T-helper 17 cell (primary cell): ENCODE measurements at places on chromosomes 7 and 10.

DNA sequence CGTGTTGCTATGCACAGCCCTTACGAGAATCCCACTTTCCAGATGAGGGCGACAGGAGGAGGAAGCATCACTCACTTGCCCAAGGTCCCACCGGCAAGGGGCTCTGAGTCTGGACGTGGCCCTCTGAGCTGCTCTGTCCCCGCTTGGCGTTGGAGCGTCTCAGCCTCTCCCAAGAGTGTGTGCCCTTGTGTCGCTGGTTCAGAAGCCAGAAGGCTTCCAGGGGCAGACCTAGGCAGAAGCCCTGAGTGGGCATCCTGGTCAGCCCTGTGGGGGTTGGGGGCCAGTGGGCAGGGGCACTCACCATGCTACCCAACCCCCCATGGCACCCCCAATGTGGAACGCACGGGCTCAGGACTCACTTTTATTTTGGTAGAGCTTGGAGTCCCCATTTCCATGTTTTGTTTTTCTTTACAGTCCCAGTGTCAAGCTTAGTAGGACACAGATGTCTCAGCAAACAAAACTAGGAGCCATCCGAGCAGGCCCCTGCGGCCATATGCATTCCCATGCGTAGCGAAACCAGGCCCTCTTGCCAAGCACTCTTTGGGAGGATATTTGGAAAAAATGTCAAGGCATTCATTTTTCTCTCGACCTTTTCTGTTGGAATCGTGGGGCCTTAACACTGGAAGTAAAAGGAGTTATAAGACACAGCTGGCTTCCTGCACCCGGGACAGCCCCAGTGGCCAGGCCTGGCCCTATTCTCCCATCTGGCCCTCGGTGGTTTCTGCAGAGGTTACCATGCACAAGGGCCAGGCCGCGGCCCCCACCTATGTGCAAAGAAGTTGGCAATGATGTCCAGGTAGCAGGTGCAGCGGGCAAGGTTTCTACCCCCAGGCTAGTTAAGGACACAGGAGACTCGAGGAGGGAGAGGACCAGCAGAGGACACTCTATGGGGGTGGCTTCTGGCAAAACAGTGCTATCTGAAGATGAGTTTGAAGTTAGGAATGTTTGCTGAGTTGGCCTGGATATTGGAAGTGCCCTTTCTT is 97.0 kb downstream of the LHPP start:
- no peak for DNase-seq

DNA sequence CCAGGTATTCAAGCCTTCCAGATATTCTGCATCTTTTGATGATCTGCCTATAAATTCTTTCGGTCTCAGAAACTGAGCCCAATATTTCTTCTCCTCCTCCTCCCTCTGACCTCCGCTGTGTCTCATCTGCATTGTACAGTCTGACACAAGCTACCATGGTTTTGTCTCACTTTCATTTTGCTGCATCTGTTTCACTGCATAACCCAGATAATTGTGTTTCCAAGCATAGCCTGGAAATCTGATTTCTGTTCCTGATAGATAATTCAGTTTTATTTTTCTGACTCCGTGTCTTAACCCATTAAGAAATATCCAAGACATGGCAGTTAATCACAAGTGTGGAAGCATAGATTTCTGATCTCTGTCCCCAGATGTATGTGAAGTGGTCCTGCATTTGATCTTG is 374.2 kb upstream of the SEMA3A start:
- DNase-seq: no peak

GRCh38 chr10:85986777-85987176 is 379.8 kb downstream of the GRID1 start:
- DNase-seq: no peak

DNA sequence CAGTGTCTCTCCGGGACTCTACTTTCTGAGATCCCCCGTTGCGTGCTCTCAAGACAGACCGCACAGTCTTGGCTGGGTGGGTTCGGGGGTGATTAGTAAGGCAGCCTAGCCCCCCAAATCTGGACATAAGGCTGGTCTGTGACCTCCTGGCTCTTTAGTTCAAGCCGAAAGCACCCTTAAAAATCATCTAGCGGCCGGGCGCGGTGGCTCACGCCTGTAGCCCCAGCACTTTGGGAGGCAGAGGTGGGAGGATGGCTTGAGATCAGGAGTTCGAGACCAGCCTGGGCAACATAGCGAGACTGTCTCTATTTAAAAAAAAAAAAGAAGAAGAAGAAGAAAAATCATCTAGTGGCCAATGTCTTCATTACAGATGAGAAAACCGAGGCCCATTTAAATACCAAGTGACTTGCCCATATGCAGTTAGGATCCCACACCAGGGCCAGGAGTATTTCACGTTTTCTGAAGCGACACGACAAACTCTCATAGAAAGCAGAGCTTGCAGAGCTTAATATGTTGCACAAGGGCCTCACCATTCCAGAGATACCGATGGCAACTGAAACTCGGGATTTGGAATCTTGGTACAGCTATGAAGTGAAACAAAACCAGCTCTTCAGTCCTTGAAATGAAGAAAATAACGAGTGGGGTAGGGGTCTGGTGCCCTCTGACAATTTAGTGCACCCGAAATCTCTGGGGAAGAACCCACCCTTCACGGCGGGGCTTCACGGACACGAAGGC is 703 bp upstream of the HILPDA start:
- DNase-seq: no peak

GRCh38 chr7:133702960-133703359 is 424.2 kb upstream of the LRGUK start:
- no peak for DNase-seq

GRCh38 chr7:98456866-98457265 is 56.0 kb upstream of the BAIAP2L1 start:
- DNase-seq: no peak

GRCh38 chr7:70694434-70694970 is 437.4 kb upstream of the GALNT17 start:
- peak; percentile 23 for DNase-seq

- no peak for DNase-seq
Measured at GRCh38 chr7:90232430-90232829, 12.5 kb upstream of the CFAP69 start.

DNA sequence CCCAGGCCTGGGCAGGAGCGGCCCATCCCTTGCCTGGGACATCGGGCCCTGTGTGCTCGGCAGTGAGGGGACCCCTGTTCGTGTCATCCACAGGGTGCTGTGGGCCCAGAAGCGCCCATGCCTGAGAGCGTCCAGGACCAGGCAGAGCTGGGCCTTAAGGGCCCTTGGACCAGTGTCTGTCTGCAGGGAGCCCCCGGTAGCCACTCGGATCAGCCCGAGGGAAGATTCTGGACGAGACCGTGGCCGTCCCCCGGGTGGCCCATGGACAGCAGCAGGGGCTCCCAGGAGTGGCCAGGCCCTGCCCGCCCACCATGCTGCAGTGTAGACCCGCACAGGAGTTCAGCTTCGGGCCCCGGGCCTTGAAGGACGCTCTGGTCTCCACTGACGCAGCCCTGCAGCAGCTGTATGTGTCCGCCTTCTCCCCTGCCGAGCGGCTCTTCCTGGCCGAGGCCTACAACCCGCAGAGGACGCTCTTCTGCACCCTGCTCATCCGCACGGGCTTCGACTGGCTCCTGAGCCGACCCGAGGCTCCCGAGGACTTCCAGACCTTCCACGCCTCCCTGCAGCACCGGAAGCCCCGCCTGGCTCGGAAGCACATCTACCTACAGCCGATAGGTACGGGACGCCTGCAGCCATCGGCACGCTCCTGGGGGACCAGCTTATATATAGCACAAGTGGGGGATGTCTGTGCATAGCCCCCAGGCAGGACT is 12.3 kb downstream of the AMZ1 start:
- DNase-seq: no peak

DNA sequence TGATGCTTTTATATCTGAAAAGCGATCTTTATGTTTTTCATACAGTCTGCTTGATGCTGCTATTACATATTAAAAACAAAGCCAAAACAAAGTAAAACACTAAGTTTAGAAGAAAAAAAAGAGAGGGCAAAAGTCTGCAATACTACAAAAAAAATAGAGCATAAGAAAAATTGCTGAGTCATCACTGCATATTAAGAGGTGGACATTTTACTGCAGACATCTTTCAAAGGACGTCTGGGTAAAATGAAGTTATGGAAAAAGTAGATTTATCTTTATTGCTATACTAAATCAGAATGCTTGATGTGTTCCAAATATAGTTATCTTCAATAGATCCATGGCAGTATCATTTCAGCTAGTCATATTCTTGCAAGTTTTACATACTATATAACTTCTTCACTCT is 172.0 kb downstream of the MAGI2 start:
- DNase-seq: no peak

DNA sequence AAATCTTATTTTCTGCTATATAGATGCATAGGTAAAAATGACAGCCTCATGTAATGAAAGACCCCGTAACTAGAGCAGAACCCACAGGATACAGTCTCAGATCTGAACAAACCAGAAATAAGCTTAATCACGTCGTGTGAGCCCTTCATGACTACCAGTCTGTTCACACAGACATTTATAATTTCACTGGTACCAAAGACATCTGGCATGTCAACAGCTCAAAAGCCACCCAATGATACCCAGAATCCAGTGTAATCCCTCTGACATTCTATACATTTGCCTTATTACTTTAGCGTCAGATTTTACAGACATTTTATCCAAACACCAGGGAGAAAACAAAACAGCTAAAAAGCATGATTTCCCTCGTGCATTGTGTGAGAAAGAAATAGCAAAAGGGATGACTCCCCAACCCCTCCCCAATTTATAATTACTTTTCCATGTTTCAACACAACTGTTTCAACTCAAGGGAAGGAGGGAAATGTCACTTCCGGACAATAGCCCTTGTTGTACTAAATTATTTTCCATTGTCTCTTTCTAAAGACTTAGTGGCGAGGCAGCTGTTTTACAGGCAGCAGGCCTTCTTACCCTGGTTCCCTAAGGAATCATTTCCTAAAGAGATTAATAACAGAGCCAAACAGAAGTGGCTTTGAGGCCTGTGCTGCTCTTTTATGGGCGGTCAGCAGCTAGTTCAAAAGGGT is 33.2 kb downstream of the DOCK4 start:
- DNase-seq: no peak

DNA sequence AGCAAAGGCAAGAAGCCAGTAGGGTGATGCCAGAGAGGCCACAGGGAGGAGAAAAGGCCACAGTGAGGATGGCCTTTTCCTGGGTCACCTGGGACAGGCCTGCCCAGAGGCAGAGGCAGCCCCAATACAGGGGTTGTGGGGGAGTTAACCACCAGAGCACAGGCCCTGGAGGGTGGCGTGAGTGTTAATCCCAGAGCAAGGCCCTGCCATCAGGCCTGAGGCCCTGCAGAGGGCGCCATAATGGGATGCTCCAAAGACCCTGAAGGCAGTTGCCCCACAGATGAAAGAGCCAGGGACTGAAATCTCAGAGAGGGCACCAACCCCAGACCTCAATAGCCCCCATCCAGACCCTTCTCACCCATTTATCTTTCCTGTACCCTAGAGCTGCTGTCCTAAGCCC is 23.9 kb downstream of the SLC13A4 start:
- no peak for DNase-seq

GRCh38 chr7:141452911-141453310 is 98.3 kb upstream of the AGK start:
- no peak for DNase-seq

DNA sequence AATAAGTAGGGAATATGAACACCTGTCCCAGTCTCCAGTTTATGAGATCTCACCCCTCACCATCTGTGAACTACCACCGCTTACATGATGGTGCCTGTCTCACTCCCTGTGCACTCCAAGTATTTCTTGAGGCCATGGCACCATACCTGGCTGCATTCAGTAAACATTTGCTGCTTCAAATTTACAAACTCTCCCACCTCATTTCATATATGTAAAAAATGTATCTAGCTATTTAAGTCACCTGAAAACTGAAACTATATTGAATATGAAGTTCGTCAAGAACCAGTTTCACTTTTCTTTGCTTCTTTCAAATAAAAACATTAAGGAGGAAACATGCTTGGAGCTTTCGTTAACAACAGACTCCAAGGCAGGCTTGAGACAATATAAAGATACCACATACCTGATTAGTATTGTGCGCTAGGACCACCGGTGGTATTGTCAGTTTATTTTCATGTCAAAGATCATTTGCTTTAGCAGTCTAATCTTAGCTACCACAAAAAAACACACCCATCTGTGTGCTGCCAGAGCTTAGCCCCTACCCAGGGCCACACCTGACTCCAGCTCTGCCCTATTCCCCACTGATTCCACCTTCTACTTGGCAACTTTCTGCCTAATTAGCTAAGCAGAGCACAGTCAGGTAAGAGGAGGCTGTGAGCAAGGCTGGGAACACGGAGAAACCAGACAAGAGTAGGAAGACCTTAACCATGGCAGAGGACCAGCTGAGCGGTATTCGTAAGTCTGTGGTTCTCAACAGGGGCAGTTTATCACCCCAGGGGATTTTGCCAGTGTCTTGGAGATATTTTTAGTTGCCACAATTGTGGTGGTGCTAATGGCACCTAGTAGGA is 92.0 kb downstream of the ZFAND4 start:
- DNase-seq: no peak

DNA sequence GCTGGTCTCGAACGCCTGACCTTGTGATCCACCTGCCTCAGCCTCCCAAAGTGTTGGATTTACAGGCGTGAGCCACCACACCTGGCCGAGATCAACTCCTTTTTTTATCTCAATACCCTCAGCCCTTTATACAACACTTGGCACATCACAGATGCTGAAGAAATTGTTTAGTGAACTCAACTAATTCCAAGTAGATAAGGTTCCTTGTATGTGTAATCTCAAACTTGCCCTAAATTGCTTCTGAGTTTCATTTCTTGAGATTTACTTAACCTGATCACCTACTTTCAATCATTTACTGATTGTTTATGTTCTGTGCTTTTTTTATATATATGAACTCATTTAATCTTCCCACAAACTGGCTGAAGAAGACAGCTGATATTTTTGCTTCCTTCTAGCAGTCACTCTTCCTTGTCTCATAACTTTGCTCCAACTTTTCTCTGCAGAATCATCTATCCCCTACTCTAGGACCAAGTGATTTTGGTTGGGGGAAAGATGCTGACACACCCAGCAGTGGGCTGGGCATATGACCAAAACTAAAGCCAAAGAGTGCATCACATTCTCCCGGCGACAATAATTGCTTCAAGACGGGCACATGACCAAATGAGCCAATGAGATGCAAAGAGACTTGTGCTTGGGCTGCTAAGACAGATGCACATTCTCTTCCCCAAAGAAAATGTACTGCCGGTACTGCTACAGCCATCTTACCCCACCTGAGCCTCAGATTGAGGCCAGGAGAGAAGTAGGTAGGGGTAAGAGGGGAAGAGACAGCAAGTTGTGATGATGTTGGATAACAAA is 40.3 kb upstream of the ARID5B start:
- DNase-seq: no peak

GRCh38 chr10:6151087-6151977 is 51.4 kb upstream of the PFKFB3 start:
- DNase-seq: no peak

- no peak for DNase-seq
Measured at GRCh38 chr10:101402711-101403110, 48.7 kb downstream of the BTRC start.

GRCh38 chr10:69844698-69845097 is 43.0 kb downstream of the COL13A1 start:
- DNase-seq: no peak

DNA sequence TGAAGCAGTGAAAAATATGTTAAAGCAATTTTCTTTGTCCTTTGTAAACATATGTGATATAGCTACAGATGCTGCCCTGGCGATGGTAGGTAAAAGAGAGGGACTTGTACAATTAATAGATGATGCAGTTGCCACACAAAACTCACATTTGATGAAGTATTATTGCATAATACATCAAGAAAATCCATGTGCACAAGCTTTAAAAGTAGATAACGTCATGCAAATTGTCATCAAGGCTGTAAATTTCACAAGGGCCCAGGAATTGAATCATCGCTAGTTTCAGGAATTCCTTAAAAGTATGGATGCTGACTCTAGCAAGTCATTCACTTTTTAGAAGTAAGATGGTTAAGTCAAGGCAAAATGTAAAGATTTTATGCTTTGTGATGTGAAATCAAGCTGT is 10.0 kb downstream of the CYP3A5 start:
- DNase-seq: no peak

GRCh38 chr10:12542133-12542670 is 192.9 kb downstream of the CAMK1D start:
- DNase-seq: no peak
